AG04449 (cell line): ENCODE measurements at places on chromosomes 13 and 19.

- no peak for DNase-seq
These were observed 400.5 kb downstream of the KLF12 start for GRCh38 chr13:73733706-73734105.

DNA sequence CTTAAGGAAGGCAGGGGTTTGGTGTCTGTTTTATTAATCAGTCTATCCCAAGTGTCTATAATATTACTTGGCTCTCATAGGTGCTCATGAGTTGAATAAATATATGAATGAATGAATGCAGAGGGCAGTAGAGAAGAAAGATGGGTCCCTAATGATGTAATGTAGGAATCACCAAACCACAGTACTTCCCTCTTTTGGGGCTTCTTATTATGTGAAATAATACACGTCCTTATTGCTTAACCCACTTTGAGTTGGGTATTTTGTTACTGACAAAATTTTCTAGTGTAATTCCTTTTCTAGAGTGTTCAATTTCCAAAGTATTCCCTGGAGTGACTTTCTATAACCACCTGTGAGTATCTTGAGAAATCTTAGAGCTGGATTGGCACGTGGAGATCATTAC is 13.2 kb downstream of the KLK5 start:
- no peak for DNase-seq

- no peak for DNase-seq
These were observed 64.9 kb downstream of the CRYL1 start for GRCh38 chr13:20460761-20461160.

DNA sequence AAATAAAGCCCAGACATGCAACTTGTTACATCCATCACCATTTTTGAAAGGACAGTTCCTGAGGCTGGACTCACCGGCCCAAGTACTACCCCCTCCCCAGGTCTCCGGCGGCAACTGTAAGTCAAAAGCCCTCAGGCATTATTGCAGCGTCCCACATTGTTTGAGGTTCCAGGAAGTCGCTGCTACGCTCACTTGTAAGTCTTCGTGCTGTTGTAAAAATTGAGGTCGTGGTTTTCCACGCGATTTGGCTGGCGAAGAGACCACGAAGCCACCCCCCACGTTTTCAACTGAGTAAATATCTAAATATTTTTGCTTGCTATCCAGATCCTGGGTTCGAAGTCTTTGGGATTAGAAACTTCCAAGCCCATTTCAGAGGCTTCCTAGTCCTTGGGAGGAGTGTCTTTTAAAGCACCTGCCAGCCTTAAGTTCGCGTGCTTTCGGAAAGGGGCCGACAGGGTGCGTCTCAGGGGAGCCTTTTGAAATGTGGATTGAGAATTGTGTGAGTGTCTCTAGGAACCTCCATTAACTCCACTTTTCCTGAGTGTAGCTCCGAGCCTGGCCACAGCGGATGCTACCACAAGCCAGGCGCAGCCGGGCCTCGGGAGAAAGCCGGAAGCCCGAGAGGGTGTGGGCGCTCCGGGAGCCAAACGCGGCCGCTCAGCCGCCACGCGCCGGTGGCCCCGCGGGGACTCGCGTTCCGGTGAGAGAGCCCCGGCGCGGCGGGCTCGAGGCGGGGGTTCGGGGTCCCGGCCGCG is 434 bp upstream of the FNDC3A start:
- DNase-seq, result no peak

DNA sequence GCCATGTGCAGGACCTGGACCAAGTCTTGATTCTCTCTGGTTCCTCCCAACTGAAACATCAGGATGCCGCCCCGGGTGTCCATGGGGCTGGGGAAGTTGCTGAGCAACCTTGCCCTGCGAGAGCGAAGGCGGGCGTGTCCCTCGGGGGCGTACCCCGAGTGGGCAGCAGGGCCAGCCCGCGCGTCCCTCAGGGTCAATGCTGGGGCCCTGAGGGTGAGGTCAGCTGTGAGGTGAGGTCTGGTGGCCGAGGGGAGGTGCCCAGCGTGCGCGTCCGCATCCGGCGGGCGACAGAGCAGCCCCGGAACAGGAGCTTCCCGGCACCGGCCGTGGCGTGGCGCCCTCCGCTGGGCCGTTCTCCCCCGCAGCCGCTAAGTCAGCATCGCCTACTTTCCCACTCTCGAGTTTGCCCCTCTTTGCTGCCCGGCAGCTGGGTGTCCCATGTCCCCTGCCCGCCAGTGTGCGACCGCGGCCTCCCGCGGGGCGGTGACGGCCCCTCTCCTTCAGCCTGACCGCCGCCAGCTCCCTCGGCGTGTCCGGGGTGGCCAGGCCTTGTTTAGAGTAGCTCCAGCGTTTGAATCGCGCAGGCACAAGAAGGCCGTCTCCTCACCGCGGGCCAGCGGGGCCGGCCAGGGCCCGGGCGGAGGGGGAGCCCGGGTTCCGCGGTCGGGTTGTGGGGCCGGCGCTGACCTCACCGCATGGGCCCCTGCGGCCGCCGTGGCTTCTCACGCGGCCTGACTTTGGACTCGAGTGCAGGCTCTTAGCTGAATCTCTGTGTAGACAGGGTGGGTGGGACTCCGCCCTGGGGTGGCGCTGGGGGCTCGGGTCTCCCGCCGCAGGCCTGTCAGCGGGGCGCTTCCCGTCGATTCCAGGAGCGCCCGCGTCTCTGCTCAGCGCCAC is 33.0 kb downstream of the GJA3 start:
- no peak for DNase-seq

DNA sequence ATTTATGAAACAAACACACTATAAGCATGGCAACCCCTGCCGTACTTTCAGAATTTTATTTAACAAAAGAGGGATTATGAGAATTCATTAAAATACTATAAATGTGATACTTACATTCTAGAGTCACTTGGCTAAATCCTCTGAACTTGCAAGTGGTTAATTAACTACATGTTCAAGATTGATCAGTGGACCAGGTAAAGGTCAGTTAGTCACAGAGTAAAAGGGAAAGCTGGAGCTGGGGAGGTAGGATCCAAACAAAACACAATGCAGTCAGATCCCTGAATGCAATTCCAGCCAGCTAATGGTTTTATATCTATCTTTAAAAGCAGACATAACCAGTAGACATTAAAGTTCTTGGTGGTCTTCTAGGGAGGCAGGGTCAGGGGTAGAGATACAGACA is 270.5 kb downstream of the DIAPH3 start:
- no peak for DNase-seq

GRCh38 chr19:49727217-49728030 is 35.7 kb downstream of the TSKS start:
- DNase-seq, result no peak
